ENCODE measurements at places on chromosomes 16 and 17.

- DNase-seq = no peak
Measured at GRCh38 chr17:61066062-61066461, 333.6 kb upstream of the TBX2 start.

DNA sequence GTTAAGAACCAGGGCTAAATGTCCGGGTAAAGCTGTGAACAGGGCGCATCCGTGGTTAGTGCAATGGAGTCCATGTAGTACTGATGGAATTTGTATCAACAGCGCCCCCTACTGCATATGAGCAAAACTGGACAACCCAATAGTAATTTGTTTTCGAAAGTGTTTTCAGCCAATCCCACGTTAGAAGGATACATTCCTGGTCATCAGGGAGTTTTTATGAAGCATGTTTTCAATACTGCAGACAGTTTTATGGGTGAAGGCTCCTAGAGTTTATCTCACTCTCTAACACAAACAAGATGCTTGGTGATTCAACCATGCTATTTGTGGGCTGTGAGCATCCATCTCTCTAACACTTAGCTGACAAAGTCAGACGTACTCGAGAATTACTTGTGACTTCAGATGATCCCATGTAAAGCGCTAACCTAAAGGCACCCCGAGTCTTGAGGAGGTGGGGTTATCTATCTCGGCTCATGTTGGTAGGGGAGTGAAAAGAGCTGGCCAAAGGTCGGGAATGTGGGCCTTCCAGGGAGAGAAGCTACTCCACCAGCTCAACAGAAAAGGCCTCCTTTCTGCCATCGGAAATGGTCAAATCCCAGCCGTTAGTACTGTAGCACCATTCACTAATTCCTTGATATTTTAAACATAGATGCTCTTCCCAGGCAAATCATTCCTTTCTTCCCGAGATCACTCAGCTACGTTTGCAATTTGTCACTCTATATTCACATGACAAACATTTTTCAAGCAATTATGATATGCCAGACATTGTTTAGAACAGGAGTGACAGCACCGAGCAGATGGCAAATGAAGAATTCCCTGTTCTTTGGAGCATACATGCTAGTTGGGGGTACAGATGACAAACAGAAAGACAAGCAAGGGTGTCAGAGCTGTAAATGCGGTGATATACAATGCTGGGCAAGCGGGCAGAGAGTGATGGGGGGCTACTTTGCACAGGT is 46.9 kb upstream of the HNF1B start:
- peak; percentile 45 for DNase-seq

- DNase-seq = no peak
Measured at GRCh38 chr16:50705436-50706110, 12.2 kb downstream of the NOD2 start.

DNA sequence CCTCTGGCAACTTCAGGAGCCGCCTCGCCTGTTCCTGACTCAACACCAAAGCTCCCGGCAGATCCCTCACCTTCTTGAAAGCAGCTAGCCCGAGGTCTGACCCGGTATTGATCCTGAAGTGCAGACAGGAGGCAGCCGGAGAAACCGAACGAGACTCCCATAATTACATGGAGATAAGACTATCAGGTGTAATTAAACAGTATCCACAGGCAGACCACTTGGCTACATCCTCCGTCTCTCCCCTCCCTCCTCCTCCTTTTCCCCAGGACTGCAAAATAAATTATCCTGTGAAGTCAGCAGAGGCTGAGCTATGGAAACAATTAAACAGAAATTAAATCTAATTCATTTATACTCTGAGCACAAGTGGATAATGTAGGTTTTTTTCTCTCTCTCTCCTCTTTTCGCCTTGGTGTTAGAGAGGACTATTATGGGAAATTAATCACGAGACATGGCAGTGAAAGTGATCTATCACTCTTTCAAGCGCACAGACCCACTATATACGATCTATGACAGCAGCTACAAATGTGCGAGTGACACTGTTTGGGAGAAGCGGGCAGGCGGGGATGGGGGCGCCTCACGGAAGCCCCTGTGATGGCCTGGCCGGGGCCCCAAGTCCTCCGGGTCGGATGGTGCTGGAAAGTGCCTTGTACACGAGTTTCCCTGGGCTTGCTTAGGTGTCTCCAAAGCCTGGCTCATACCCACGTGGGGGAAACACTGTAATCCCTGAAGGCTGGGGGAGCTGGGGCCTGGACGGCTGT is 92.8 kb downstream of the RBFOX3 start:
- no peak for DNase-seq

DNA sequence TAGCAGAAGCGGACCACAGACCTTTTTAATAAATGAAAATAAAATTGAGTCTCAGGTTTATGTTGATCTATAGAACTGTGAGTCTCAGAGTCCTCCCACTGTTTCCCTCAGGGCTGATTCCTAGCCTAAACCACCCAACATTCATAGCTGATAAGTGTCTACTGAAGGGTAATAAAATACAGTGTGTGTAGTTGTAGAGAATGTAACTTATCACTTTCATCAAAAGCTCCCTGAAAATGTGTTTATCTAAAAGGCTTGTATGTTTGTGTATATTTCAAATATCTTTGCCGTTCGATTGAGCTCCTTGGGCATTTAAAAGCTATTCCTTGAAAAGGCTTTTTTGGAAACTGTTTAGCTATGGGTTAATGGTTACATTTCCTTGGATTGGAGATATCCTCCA is 740.3 kb upstream of the SOX9 start:
- DNase-seq = no peak

GRCh38 chr17:4834681-4835020 is 1.5 kb downstream of the MINK1 start:
- no peak for DNase-seq

GRCh38 chr17:11986179-11986941 is 10.9 kb downstream of the ZNF18 start:
- no peak for DNase-seq

DNA sequence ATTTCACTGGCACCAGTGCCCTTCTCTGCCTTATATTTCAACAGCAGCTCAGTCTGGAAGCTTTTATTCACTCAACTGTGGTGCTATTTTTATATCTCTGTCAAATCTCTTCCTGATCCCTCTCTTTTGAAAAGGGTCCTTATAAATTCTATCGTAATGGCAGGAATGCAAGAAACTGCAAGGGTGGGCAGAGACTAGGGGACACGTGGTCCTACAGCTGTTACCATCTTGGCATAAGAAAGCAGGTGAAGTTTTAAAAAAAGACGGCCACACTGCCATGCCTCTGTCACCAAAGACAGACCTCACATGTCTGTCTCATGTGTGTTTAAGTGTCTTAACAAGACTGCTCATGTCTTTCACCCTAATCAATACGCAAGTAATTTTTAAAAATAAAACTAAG is 368.4 kb upstream of the CDH11 start:
- no peak for DNase-seq

- DNase-seq = no peak
Measured at GRCh38 chr16:69035375-69035774, 70.1 kb upstream of the HAS3 start.

GRCh38 chr16:23537390-23537789 is 19.8 kb downstream of the EARS2 start:
- DNase-seq = no peak

GRCh38 chr16:3173892-3174617 is 13.9 kb upstream of the OR1F1 start:
- DNase-seq = peak; percentile 81
